ENCODE measurements at places on chromosomes 2 and 18. TPM values are rescaled to one million over a fixed set of nuclear protein-coding genes. Genes with fewer than 3 reads are reported as not detected.

- DNase-seq, result peak; percentile 70
Observed at GRCh38 chr2:120825370-120826259, 89.9 kb downstream of the GLI2 start.

The GAD1 gene
- total RNA-seq, result 0.70 TPM

- DNase-seq, result no peak
Observed at GRCh38 chr2:158760887-158761286, 34.2 kb upstream of the DAPL1 start.

The ALPI gene
- total RNA-seq, result not detected

DNA sequence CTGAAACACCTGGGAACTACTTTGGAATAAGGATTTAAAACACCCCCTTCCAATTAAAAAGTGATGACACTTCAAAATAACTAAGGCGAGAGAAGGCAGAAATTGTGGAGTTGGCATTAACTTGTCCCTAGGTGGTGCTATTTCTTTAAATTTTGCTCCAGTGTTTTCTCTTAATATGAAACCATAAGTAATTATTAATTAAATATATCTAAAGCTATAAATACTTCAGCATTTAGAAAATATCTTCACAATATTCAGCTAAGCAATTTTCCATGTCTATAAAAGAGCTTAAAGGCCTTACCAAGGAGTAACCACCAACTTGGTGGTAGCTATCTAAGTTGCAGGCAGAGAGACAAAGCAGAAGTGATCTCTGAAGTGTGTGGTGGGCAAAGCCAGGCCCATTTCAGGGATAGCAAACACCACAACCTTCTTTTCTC lies 186.8 kb upstream of the PGAP1 start:
- DNase-seq, result peak; percentile 60

DNA sequence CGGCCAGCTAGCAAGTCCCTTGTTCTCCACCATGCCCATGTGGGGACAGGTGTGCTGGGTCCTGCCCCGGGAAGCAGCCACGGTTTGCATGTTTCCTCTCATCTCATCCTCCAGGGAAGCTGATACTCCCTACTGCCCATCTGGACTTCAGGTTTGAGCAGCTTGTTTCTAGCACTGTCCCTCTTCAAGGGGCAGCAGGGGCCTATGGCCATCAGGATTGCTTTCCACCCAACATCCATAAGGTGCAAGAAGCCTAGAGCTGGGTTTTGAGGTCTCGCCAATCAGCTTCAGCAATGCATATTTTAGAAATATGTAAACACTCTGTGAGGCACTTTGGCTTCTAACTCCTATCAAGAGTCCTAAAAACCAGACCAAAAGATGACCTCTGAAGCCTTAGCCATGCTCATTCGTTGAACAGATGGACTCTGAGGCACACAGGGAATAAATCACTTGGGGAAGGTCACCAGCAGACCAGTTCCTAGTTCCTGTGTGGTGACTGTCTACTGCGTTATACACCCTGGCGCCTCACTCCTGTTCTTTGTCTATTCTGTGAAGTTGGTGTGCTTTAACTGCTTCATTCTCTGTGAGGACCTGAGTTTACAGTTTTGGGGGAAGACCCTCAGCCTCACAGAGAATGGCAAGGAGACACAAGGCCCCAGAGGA lies 192.6 kb upstream of the TWIST2 start:
- DNase-seq, result no peak

- DNase-seq, result no peak
Observed at GRCh38 chr2:227280895-227281294, 44.2 kb upstream of the MFF start.

DNA sequence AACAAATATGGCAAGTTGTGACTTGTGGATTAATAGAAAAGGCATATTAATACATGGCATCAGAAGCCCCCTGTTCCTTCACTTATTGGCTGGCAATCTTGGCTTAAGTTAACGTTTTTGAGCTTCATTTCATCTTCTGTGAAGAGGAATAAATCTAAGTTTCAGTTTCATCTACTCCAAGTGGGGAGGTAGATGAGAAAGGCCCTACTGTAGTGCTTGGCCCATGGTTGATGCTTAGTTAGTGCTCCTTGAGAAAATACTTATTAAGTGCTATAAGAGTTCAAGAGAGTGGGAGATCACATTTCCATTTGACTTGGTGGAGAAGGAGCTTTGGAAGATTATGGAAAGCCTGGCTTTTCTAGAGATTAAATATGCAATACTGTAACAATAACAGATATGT lies 244.3 kb downstream of the BABAM2 start:
- no peak for DNase-seq

- no peak for DNase-seq
Observed at GRCh38 chr2:102385522-102385921, 29.9 kb downstream of the IL18R1 start.

GRCh38 chr2:85409845-85410583 lies at the start of gene CAPG:
Gene CAPG (minus strand): TSS chr2:85410366. CDS start chr2:85402145, 8,221 bp downstream.
- no peak for DNase-seq

DNA sequence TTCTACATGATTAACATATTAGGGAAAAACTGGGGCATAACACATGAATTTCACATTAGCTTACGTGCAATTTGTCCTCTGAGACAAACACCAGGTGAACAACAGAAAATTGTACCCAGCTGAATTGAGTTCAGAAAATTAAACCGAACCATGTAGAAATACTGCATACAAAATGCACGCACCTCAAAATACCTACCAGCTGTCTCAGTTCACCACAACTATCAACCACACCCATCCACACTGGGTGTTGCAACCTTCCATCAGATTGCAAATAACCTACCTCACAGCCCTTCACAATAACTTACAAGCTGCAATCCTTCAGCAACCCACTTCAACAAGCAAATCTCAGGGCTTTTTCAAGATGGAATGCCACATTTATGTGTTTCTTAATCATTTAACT lies 55.9 kb downstream of the UNC50 start:
- no peak for DNase-seq

The HOXD4 gene
- total RNA-seq, result 34.3 TPM

- peak; percentile 27 for DNase-seq
Observed at GRCh38 chr2:11342551-11343367, 1.7 kb downstream of the ROCK2 start.

- DNase-seq, result no peak
Observed at GRCh38 chr2:55232863-55233657, 572 bp downstream of the RPS27A start.

DNA sequence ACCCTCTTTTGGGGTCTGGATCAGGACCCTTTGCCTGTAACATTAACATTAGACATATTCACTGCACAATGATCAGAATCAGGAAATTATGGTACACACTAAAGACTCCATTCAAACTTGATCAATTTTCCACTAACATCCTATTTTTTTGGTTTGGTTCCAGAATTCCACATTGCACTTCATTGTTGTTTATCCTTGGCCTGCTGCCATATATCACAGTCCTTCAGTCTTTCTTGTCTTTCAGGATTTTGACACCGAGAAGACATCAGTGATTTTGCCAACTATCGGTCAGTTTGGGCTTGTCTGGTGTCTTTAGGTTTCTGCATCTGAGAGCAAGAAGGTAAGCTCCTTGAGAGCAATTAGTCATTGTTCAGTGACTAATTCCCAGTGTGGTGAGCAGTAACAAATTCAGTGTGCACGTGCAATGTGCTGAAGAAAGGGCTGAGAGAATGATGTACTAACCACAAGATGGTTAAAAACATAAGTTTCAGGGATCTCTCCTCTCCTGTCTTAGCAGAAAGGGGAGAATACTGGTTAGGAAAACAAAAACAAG lies 23.5 kb downstream of the MARCHF4 start:
- DNase-seq, result no peak
